ENCODE measurements at places on chromosomes 5 and 9.

- DNase-seq = no peak
Measured at GRCh38 chr5:15601853-15602252, 101.9 kb downstream of the FBXL7 start.

DNA sequence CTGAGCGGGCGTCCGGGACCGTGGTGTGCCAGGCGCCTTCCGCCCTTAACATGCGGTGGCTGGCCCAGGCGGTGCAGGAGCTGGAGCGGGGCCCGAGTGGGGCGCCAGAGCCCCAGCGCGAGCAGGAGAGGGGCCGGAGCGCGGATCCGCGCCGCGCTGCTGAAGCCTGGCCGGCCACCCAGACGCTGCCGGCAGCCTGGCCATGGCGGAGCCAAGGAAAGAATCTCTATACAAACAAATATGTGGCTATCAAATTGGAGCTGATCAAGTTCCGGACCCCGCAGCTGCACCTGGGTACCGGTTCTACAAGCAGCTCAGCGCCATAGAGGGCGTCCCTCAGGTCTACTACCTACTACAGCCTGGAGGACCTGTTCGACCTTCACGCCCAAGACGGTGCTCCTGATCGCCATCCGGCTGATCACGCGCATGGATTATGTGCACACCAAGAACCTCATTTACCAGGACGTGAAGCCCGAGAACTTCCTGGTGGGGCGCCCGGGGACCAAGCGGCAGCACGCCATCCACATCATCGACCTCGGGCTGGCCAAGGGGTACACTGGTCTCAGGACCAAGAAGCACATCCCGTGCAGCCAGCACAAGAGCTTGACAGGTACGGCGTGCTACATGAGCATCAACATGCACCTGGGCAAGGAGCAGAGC lies 55.8 kb downstream of the JAK2 start:
- no peak for DNase-seq

DNA sequence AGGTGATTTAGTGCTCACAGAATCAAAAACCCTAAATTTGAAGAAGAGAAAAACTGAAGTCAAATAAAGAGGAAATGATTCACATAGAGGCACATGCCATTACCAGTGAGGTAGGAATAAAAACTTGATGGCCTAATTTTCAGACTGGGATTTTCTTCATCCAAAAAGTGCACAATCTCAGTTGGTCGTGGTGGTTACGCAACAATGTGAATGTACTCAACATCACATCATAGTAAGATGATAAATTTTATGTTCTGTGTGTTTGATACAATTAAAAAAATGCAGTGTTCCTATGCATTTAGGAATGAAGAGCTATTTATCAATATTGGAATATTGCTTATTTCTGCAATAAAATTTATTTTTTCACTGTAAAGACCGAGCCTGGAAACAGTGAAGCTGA lies 60.7 kb downstream of the SV2C start:
- no peak for DNase-seq

- DNase-seq = peak; percentile 93
Measured at GRCh38 chr5:124706729-124707361, 39.6 kb downstream of the ZNF608 start.

Data from NCI-H146 (cell line).